Right forelimb (tissue), 1 donor: ENCODE measurements at places on chromosomes 3 and 15.
A peak's percentile ranks its signal among the peaks of the same experiment; 100 is the strongest.

GRCh38 chr3:135040321-135041240 is 245.5 kb downstream of the EPHB1 start:
- no peak for DNase-seq

- no peak for DNase-seq
Measured at GRCh38 chr3:4887177-4887576, 92.1 kb upstream of the BHLHE40 start.

DNA sequence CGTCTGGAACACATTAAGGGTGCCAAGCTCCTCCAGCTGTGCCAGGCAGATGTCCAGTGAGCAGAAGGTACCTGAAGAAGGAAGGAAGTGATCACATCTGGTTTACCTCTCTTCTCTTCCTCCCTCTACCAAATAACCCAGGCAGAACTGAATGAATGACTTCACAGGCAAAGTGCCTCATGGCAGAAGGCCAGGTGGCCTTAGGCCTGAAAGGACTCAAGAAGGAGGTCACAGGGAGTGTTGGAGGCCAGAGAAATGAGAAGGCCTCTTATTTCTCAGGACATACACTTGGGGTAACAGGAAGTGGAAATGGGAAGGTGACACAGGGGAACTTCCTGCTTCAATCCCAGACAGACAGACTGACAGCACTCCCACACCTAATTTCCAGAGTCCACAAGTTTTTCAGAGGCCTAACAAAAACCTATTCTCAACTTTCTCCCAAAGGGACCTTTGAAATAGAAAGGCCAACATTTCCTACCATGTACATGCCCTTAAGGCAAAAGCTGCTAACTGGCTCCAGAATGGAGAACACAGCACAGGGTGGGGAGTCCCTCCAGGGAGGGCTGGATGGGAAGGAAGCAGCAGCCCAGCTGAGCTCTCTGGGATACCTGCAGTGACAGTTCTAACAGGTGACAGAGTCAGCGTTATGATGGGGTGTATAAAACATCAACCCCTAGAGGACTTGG is 17.6 kb upstream of the SIN3A start:
- DNase-seq: no peak

DNA sequence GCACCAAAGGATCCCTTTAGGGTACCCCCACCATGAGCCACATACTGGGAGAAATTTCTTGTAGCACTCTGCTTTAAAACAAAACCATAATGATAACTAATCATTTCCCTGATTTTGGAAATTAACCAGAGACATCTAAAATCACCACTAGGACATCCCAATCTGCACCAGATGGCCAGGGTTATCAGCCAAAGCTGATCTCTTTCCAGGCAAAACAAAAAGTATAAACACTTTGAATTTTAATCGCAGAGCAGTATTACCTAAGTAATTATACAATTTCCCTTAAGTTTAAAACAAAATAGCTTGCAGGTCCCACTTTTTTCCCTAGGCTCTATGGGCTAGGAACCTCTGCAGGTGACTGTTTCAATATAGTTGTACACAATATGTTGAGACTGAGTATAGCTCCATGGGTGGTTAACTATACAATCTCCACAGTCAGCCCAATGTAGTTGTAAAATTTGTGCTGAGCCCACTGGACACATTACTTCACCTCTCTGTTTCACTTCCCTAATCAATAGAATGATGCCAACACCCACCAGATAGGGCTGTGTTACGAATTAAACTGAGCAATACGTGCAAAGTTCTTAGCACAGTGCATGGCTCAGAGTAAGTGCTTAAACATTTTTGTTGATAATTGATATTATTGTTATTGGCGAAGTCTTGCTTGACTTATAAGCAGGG is 629 bp upstream of the NOX5 start:
- no peak for DNase-seq

DNA sequence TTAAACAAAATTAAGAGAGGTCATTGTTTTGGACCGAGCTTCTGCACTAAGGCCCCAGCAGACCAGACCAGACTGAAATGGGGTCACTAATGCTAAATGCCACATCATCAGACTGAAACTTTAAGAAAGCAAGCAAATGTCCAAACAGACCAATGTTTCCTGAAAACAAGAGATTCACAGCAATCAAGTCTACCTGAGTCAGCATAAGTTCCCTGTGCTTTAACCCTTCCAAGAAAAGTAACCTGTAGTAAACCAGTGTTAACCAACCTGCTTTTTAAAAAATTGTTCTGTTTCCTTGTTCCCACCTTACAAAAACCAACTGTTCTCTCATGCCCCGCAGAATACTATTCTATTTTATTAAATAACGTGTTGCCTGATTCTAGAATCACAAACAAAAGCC is 241.1 kb upstream of the GADL1 start:
- no peak for DNase-seq

DNA sequence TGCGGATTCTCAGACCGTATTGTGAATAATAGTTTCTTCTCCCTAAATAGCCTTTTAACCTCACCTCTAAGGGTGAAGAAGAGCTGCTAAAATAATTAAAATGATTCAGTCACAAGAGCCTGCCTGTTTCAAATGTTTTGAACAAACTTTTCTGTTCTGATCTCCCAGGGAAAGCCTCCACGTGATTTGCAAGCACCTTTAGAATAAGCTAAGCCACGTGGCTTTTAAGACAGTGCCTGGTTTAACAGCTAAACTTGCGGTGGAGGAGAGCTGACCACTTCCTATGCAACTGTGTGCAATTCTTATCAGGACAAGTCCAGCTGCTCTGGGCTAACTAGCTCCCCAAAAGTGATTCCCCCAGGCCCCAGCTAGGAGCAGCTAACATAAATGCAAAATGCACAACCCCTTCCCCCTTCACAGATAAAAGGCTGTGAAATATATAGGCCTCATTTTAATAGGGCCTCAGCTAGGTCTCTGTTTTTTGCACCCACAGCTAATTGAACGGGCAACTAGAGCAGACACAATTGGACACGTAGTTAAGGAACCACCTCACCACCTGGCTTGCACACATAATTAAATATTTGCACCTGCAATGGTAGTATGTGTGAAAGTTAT is 401.2 kb upstream of the NR2F2 start:
- no peak for DNase-seq

DNA sequence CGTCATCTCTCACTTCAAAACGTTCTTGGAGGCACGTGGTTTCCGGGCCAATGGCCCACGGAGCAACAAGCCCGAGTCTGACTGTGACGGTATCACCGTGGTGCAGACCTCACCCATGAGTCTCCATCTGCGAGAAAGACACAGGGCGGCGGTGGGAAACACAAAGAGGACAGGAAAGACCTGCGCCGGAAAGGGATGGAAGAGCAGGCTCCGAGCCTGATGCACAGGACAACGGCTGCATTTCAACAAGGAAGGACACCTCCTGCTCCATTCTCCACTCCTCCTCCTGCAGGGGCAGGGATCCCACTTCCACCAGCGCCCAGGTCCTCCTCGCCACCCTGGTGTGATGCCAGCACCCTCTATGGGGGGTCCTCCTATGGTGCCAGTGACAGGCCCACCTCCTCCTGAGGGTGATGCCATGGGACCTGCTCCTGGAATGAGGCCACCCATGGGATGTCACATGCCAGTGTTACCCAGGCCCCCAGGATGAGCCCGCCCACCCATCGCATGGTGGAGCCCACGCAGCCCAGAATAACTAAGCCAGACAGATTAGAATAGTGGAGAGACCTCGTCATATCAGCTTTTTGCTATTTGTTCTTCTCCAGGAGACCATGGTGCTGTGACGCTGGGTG is 73.0 kb upstream of the PCSK6 start:
- no peak for DNase-seq

GRCh38 chr3:52250122-52250521 is 4.6 kb downstream of the PPM1M start:
- DNase-seq: no peak

DNA sequence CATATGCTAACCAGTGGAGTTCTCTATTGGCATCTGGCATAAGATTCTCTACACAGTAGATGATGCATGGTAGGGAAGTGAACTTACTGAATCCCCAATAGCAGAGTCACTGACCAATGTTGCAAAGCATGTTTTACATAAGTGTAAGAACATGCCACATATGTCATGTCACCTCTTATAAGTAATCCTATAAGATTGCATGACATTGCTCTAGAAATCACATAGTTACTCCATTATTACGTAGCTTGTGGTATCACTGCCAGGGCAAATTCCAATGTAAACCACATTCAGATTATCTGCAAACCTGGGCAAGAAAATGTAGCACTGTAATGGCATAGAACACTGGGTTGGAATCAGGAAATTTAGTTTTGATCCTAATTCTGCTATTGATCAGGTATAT is 198.2 kb upstream of the UMPS start:
- no peak for DNase-seq

GRCh38 chr3:44337248-44337785 is 1.2 kb upstream of the TCAIM start:
- DNase-seq: no peak

DNA sequence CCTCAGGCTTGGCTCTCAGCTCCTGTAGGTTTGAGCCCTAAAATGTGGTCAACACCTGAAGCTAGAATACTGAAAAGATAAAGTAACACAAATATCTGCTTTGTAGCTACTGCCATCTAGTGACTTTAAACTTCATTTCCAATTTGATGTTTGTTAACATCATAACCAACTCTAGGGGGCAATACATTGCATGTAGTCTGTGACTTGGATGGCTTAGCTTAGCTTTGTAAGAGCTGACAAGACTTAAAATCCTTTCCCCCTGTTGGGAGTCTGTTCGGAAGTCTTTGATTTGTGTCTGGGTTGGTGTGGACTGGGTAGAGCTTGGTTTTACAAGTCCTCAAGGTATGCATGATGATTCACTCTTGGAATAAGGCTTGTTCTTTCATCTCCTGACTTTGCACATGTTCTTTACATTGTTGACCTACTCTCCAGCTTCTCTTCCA is 51.7 kb downstream of the SCN11A start:
- no peak for DNase-seq

- DNase-seq: no peak
Measured at GRCh38 chr3:53287131-53287629, 31.4 kb upstream of the TKT start.

DNA sequence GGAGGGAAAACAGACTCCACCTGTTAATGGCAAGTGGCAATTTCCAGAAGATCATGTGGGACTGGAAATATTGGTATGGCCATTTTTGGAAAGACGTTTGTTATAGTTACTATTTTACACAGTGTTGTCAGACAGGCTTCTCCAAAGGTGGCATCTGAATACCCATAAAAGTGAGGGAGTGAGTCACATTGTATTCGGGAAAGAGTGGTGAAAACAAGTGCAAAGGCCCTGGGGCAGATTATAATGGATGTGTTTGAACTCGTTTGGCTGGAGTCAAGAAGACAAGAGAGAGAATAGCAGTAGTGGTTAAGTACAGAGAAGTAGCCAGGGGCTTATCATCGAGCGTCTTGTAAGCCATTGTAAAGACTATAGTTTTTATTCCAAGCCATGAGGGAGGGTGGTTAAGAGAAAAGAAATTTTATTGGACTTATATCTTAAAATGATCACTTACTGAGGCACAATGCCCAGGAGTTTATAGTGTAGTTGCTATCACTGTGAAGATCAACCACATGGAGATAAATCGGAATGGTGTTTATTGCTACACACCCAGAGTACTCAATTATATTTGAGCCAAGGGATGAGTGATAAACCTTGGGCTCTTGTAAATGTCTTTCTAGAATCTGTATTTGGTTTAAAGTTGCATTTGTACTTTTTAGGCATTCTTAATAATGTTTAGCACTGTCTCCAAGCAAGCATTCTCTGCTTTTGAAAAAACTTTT is 212.8 kb upstream of the KBTBD8 start:
- DNase-seq: no peak

DNA sequence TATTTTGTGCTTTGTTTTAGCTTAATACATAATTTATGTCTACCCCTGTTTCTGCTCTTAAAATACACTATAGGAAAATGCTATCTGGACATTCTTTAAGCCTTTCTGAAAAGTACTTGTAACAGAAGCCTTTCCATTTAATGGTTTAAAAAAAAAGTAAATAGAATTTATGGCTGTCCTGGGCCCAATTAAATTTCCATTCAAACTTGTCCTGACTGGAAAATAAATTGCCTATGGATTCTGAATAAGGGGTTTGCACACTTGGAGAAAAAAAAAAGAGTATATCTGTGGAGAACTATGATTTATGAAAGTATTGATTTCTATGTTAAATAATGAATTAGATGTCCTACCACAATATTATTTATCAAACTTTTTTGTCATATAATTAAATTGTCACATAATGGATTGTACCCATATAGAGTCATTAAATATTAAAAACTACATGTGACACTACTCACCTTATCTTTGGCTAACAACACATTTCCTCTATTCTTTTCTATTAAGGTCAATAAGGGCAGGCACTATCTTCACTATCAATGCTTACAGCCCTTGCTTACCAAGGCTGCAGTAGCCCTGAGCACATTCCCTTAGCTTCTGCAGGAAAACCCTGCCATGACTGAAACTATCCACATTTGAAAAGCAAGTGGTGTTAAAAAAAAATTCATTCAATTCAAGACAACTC is 396.1 kb upstream of the ROBO2 start:
- no peak for DNase-seq

GRCh38 chr3:41364736-41365135 is 165.4 kb downstream of the CTNNB1 start:
- no peak for DNase-seq

- no peak for DNase-seq
Measured at GRCh38 chr15:48334260-48334659, 3.0 kb downstream of the DUT start.

- DNase-seq: no peak
Measured at GRCh38 chr3:86969500-86970189, 21.3 kb downstream of the VGLL3 start.

- DNase-seq: peak; percentile 58
Measured at GRCh38 chr15:98292442-98293240, 332.1 kb downstream of the ARRDC4 start.

GRCh38 chr3:143627336-143627735 is 220.9 kb downstream of the SLC9A9 start:
- DNase-seq: no peak

- no peak for DNase-seq
Measured at GRCh38 chr15:87736891-87737389, 519.6 kb downstream of the NTRK3 start.

- no peak for DNase-seq
Measured at GRCh38 chr15:74549816-74550215, 8.8 kb downstream of the ARID3B start.

DNA sequence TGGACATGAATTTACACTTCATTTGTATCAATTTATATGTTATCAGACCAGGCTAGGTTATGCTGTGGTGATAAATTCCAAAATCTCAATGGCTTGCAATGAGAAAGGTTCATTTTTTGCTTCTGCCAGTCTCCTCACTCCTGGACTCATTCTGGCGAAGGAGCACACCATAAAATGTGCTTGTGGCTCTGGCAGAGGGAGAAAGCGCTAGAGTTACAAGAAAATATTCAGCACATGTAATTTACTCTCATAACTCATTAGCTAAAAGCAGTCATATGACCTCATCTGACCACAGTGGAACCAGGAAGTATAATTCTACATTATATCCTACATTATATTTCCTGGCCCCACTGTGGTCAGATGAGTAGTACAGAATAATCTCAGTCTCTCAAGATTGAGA is 193.8 kb downstream of the BCHE start:
- DNase-seq: no peak
